Frontal cortex (tissue), 4 donors: ENCODE measurements at places on chromosomes 2 and 18. TPM values are rescaled to one million over a fixed set of nuclear protein-coding genes. Genes with fewer than 3 reads are reported as not detected.
A peak's percentile ranks its signal among the peaks of the same experiment; 100 is the strongest.

GRCh38 chr2:6352906-6353515 is 512.7 kb downstream of the CMPK2 start:
- peak; percentile 20 for DNase-seq

- DNase-seq, result peak; percentile 74
Measured at GRCh38 chr2:234550511-234551107, 53.7 kb upstream of the ARL4C start.

Gene PAPOLG
- total RNA-seq, result 54.2 TPM

- no peak for DNase-seq
Measured at GRCh38 chr2:43609290-43609918, 13.6 kb upstream of the THADA start.

Gene ABCB11
- total RNA-seq, result under 0.01 TPM

GRCh38 chr18:48065601-48065995 is 135.1 kb upstream of the SMAD2 start:
- DNase-seq, result no peak

DNA sequence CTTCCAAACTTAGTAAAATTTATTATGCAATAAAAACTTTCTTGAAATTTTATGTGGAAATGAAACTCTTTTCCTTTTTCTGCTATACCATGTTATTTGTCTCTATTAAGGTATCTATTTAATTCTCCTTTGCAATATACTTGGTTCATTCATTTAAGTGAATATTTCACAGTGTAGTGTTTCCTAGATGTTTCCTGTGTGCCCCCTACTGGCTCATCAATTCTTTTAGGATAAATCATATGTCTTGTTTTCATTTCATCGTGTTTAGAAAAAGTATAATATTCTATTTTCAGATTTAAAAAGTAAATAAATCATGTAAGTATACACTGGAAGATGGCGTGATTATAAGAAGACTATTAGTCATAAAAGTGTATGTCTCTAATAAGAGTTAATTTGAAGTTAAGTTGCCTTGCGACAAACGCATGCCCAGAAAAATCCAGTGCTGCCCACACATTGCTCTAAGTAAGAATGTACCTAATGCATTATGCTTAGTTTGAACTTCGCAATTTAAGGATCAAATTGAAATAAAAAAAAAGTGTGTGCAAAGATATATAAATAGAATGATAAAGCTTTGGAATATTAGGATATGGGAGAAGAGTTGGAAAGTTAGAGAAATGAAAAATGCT is 525.4 kb downstream of the KCNJ3 start:
- DNase-seq, result no peak

GRCh38 chr18:49904871-49905555 is 91.7 kb upstream of the ACAA2 start:
- DNase-seq, result no peak

Gene SOX11
- 345 TPM for total RNA-seq

Gene CTAGE1
- total RNA-seq, result not detected

- no peak for DNase-seq
Measured at GRCh38 chr18:34838669-34839068, 128.6 kb downstream of the DTNA start.

DNA sequence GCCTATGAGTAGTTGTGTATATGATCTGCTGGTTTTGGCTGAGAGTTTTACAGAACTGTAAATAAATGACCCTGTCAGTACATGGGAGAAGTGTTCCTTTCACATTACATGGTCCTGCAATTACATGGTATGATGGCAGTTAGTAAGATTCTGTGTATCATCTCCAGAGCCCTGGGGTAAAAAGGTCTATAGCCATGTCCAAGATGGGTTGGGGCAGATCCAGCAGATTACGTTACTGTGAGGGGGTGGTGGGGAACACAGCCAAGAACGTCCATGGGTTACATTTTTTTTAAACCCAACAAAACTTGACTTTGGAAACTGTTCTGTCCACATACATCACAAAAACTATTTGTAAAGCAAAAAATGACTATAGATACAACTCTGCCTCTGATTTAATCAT is 64.2 kb upstream of the LMAN1 start:
- no peak for DNase-seq

GRCh38 chr18:49814147-49814499 is 790 bp upstream of the ACAA2 start:
- DNase-seq, result no peak

- no peak for DNase-seq
Measured at GRCh38 chr18:9429662-9429993, 45.7 kb upstream of the RALBP1 start.

Gene CDCA7
- 14.3 TPM for total RNA-seq

Gene DNAH6
- 4.9 TPM for total RNA-seq

DNA sequence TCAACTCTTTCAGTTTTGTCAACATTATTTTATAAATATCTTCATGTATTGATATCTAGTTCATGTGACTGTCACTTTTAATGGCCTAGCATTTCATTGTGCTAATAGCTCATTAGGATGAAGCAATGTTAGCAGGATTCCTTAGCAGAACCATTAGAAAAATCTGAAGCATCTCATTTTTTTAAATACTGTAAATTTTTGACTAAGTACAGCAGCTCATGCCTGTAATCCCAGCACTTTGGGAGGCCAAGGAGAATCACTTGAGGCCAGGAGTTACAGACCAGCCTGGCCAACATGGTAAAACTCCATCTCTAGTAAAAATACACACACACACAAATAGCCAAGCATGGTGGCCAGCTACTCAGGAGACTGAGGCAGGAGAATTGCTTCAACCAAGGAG is 15.6 kb upstream of the ANTXR1 start:
- no peak for DNase-seq

Gene EMILIN1
- 4.1 TPM for total RNA-seq

Gene CPO
- not detected for total RNA-seq

DNA sequence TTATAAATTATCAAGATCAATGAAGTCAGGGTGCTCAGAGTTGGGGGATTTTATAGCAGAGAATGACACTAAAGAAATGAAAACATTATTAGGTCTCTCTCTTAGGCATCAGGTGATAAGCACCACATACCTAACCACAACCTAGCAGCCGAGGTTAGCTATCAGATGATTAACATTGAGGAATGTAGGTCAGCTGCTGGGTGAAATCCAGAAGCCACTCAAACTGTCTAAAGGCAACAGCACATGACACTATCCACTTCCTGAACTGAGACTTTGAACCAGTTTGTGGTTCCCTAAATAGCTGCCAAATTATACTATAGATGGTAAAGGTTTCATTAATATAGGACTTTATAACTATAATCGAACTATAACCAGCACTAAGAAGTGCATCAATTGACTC is 4.7 kb downstream of the EPG5 start:
- no peak for DNase-seq

Gene RUFY4
- total RNA-seq, result not detected

DNA sequence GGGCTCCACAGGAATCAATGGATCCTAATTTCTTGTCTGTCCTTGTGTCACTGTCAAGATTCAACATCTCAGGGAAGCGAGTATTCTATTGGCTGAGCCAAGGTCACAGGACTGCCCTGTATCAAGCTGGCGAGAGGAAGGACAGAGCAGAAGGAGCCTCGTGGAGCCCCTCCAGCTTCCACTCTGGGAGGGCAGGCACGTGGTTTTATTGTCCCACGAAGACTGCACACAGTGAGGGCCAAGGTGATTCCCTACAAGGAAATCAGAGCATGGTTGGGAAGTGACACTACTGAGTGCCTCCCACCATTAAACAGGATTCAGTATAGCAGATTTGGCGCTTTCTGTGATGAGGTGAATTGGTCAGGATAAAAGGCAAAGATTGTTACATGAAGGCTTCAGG is 302.4 kb upstream of the CXCR4 start:
- no peak for DNase-seq

Gene KIAA2012
- 0.82 TPM for total RNA-seq
